T-helper 17 cell (primary cell): ENCODE measurements at places on chromosomes 2 and 18.

GRCh38 chr18:8264861-8265411 lies 344.3 kb upstream of the RAB12 start:
- no peak for DNase-seq

DNA sequence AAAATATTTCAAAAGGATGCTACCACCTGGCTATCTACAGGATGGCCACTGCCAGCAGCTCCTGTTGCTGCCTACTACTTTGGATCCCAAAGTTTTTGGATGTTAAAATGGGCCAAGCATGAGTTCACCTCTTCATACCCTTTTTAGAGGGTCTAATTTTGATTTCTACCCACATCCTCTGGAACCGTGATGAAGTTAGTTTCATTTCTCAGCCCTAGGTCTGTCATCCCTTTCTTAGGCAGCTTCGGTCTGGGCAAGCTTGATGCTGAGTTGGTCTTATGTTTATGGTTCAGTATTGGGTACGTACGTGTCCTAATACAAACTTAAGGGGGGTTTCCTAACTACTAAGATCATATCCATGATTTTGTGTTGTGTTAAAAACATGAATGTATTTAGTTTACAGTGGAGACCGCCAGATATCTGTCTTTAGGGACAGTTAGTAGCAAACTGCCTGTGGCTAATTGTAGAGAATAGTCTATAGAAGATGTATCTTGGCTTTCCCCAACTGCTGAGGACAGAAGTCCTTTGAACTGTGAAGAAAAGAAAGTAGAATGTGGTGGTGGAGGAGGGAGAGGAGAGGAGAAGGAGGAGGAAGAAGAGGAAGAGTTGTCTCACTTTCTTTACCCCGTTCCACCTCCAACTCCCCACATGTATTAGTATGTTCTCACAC lies 184.9 kb downstream of the UBE2E3 start:
- DNase-seq, result no peak

DNA sequence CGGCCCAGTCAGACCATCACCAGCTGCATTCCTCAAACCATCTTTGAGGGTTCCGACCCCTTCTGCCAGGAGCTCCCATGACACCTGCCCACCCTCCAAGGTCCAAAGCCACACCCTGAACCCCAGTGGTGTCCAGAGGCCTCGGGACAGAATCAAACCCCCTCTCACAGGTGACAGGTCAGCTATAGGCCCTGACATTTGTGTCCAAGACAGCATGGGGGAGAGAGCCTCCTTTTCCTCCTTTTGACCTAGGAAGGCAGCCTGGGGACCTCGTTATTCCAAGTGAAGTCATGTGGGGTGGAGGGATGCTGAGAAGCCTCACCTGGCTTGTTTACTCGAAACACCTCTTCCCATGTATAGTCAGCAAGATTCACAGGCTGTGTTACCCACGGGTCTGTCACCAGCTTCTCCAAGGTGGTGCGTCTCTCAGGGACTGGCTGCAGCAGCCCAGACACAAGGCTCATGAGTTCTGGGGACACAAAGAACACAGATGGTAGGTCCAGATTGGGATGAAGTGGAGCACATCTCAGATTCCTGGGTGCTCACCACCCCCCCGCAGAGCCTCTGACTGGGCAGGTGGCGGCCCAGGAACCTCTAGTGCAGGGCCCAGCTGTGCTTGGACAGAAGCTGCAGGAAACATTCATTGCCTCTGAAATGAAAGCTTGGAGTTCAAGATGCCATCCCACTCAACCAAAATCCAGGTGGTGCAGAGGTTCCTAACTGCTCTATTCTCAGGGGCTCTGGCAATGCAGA lies 5.1 kb upstream of the MTERF4 start:
- DNase-seq, result no peak

GRCh38 chr18:50582500-50582899 lies 22.6 kb downstream of the MAPK4 start:
- DNase-seq, result no peak

DNA sequence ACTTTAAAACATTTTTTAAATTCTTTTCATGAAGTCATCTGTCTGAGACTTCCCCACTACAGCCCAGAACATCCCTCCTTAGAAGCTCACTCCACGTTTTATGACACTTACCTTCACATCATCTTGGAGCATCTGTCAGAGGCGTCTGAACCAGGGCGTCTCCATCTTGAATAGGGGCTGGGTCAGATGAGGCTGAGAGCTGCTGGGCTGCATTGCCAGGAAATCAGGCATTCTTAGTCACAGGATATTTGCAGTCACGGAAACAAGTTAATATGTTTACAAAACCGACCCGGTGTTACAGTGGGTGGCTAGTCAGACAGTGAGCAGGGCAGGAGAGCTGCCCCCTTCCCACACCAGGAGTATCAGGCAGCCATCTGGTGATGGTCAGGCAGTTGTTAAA lies 456.5 kb downstream of the FBXO15 start:
- DNase-seq, result no peak

DNA sequence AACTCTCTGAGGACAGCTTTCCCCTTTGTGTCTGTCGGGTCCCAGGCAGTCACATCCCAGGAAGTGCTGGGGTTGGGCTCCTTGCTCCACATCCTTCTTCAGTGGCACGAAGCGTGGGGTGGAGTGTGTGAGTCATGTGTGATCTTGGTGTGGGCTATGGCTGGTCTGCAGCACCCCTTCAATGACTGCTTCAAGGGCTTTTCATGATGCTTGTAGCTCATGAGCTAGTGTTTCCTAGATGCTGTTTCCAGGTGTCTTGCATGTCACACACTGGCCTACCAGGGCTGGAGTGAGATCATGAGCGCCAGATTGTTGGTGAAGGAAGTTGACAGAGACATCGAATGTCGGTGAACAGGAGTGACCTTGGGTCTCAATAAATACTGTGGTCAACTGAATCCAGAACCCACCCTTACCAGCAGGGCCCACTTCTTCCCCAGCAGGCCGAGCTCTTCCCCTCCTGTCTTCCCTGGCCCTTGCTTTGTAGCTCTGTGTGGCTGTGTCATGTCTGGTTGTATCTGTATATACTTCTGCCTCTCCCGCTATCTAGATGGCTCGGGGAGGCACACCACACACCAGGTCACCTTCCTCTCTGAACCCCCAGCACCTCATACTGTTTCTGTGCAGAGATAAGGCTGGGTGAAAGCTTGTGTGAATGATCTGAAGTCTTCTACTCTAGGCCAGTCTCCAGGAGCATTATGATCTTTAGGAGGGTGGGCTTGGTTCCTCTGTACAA lies 3.8 kb downstream of the C2orf92 start:
- no peak for DNase-seq

DNA sequence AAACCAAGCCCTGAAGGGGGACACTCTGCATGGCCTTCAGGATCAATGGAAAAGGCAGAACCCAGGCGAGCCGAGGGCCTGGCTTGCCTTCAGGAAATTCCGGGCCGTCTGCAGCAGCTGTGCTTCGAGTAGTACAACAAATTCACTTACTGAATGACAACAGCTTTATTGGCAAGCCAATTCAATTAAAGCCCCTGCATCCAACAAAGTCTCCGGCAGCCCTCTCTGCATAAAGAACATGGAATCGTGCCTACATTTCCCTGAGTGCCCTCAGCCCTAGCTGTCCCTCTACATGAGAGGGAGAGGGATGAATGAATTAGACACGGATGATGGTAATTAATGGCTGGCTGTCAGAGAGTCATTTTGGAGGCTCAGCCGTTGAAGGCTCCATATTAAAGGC lies 189.0 kb downstream of the BCL11A start:
- no peak for DNase-seq

- no peak for DNase-seq
These were observed 17.3 kb downstream of the CAPN10 start for GRCh38 chr2:240603846-240604245.

DNA sequence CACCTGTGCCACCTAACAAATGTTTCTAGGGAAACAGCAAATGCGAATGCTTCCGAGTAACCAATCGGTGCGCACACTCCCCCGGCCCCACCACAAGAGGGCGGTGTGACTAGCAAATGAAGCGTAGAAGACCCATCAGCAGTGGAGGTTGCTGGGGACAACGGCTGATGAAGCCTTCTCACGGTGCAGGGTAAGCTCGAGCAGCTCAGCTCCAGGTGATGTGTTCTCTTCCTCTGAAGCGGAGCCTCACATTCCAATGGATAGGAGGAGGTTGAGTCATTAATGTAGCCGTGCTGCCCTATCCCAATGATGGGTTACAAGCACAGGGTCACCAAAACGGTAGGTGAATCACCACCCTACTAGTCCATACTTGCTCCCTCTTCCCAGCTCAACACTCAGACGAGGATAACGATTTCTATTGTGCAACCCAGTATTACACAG lies 127.6 kb upstream of the TWIST2 start:
- no peak for DNase-seq

- no peak for DNase-seq
These were observed 74.1 kb downstream of the BOD1L2 start for GRCh38 chr18:57220930-57221483.

DNA sequence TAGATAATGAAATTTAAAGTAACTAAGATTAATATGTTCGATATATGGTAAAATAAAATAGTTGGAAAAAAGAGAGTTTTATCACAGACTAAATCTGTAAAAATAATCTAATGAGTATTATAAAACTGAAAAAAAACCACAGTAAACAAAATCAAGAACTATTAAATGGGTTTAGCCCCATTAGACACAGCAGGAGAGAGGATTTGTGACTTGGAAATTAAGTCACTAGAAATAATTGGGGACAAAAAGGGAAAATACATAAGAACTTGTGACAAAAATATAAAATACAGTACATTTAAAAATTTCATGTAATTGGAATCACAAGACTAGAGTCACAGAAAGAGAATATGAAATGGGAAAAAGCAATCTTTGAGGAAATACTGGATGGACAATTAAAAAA lies 1114.6 kb upstream of the KLHL29 start:
- DNase-seq, result no peak

GRCh38 chr18:4237664-4238041 lies 217.5 kb downstream of the DLGAP1 start:
- DNase-seq, result no peak

DNA sequence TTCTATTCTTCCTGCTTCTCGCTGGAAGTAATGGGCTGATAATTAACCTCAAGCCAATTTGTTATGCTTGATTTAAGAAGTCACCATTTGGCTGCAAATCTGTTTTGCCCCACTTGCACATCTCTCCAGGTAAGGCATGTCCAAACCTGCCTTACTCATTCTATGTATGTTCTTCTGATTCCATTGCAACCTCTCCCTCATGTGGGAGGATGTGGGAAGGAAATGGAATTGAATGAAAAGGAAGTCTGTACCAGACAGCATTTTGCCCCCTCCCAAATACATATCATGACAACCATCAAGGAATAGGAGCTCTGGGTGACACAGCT lies 131.7 kb downstream of the NRP2 start:
- DNase-seq, result no peak

- no peak for DNase-seq
These were observed 289.9 kb upstream of the RBMS1 start for GRCh38 chr2:160783474-160783873.

GRCh38 chr2:236642584-236643291 lies 73.1 kb downstream of the ACKR3 start:
- DNase-seq, result no peak

DNA sequence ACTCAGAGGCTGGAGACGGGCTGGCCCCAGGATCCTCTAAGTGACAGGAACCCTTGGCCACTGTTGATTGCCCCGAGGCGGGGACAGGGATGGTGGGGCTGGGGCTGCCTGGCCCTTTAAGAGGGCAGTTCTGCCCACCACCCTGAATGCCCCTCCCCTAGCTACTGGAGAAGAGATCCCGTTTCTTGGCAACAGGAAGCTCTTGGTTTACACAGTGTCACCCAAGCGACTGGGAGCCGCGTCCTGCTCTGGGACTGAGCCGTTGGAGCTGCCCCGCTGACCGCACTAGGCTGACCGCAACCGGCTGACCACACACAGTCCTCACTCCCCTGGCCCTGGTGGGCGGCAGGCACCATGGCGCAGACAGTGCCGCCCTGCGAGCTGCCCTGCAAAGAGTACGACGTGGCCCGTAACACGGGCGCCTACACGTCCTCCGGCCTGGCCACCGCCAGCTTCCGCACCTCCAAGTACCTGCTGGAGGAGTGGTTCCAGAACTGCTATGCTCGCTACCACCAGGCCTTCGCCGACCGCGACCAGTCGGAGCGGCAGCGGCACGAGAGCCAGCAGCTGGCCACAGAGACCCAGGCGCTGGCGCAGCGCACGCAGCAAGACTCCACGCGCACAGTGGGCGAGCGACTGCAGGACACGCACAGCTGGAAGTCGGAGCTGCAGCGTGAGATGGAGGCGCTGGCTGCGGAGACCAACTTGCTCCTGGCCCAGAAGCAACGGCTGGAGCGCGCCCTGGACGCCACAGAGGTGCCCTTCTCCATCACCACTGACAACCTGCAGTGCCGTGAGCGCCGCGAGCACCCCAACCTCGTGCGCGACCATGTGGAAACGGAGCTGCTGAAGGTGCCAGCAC lies at the start of gene TEKT4:
Gene TEKT4, plus strand, starts transcription at position 205 of the 862 bp plus-strand sequence. Its CDS starts 150 bp downstream, at position 355.
- no peak for DNase-seq

GRCh38 chr2:33166287-33166881 lies 219.6 kb downstream of the LTBP1 start:
- DNase-seq, result no peak

DNA sequence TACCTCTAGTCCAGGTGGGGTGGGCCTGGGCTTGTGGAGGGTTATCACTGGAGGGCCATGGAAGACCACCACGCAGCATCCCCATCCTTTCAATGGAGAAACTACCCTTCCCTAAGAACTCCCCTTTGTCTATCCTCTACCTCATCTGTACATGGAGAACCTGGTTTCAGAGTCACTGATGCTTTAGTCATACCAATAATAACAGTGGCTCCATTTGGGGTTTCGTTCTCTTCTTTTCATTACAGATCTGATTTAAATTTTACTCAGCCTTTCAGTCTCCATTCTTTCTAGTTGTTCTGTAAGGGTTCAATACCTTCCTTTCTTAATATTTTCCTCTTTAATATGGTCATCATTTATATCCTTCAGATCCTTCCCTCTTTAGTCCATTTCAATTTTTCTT lies 54.6 kb upstream of the ZFP36L2 start:
- no peak for DNase-seq

DNA sequence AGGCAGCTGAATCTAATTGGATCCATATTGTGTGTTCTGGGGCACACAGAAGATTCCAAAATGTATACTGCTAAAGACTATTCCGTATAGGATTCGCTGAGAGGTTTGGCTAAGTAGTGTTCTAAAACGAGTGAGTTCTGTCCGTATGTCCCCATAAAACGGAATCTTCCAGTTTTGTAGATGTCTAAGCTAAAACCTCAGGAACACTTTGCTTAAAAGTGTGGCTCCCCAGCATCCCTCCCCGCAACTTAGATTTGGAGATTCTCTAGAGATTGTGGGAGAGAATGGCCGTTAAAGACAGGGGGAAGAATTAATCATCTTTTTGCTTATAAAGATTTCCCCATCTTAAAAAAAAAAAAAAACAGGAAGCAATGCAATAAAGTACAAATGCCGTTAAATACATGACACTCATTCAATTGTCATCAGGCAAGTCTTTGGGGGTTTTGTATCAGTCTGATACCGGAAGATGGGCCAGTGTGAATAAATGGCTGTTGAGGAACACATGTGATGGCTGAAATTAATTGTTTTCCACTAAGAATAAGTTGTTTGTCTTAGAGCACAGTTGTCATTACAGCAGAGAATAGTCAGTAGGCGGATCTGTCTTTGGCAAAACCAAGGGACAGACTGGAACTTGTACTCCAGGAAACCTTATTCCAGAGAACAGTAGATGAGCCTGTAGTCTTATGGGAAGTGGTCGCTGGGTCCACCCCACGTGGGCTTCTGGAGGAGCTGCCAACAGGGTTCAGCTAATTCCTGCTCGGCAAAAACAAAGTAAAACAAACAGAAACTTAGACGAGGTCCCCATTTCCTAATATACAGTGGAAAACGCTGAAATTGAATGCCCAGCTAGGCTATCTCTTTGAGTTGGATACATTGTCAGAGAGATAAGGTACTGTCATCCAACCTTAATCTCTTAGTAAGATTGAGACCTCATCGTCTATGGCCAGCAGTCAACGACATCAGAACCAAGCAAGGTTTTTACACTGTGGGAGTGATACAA lies 1.7 kb downstream of the EMILIN2 start:
- DNase-seq, result no peak
